ENCODE measurements at places on chromosomes 1 and 21. TPM values are rescaled to one million over a fixed set of nuclear protein-coding genes. Genes with fewer than 3 reads are reported as not detected.

Gene RSPH1
- 1.5 TPM for total RNA-seq

GRCh38 chr1:53697721-53698383 lies 41.1 kb downstream of the GLIS1 start:
- H3K36me3 ChIP-seq: no peaks in the 10 kb centered on the region
- no peaks in the 10 kb centered on the region for H3K4me1 ChIP-seq
- H3K27me3 ChIP-seq: no peaks in the 10 kb centered on the region
- no peak overlapping the region for H3K27ac ChIP-seq

Gene ABCB10
- total RNA-seq: 20.3 TPM

- H3K36me3 ChIP-seq: 0 out of 2 replicates have a peak, but pooled peaks cover 3% of the 10 kb centered on the region
- DNase-seq: no peak
- H3K4me1 ChIP-seq: no peaks in the 10 kb centered on the region
- H3K27ac ChIP-seq: peak overlapping the region; percentile 71
These were observed 550 bp upstream of the PTBP2 start for GRCh38 chr1:96721053-96721415.

GRCh38 chr1:217891966-217892365 lies 260.8 kb downstream of the SPATA17 start:
- no peaks in the 10 kb centered on the region for H3K36me3 ChIP-seq
- H3K4me1 ChIP-seq: no peaks in the 10 kb centered on the region
- no peak overlapping the region for H3K4me3 ChIP-seq
- H3K27ac ChIP-seq: no peak overlapping the region
- no peak for DNase-seq

- H3K4me3 ChIP-seq: no peak overlapping the region
- H3K27me3 ChIP-seq: no peaks in the 10 kb centered on the region
- H3K27ac ChIP-seq: no peak overlapping the region
- H3K36me3 ChIP-seq: no peaks in the 10 kb centered on the region
These were observed 22.9 kb downstream of the KCNA10 start for GRCh38 chr1:110495926-110496600.

DNA sequence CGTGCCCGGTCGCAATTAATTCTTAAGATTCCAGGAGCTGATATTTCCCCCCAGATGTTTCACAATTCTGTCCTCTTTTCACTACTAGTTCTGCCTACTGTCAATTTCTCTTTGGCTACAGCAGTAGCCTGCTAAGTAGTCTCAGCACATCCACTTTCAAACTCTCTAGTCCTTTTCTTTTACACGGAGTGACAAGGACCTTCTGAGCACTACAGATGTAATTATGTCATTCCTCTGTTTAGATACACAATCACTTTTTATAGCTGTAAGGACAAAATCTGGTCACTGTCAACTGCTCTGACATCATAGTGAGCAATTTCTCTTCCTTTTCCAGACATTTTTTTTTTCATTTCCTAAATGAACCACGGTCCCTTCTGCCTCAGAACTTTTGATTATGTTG lies 421.7 kb upstream of the CHRM3 start:
- DNase-seq: no peak
- H3K36me3 ChIP-seq: no peaks in the 10 kb centered on the region
- no peaks in the 10 kb centered on the region for H3K4me1 ChIP-seq
- H3K4me3 ChIP-seq: no peak overlapping the region
- H3K27ac ChIP-seq: no peak overlapping the region
- no peaks in the 10 kb centered on the region for H3K27me3 ChIP-seq

- peaks cover 18% of the 10 kb centered on the region for H3K27me3 ChIP-seq
- no peak for DNase-seq
- no peaks in the 10 kb centered on the region for H3K36me3 ChIP-seq
- no peak overlapping the region for H3K4me3 ChIP-seq
These were observed 33.4 kb downstream of the PTGER3 start for GRCh38 chr1:71014178-71014579.

Gene TRAF5
- 6.5 TPM for total RNA-seq

DNA sequence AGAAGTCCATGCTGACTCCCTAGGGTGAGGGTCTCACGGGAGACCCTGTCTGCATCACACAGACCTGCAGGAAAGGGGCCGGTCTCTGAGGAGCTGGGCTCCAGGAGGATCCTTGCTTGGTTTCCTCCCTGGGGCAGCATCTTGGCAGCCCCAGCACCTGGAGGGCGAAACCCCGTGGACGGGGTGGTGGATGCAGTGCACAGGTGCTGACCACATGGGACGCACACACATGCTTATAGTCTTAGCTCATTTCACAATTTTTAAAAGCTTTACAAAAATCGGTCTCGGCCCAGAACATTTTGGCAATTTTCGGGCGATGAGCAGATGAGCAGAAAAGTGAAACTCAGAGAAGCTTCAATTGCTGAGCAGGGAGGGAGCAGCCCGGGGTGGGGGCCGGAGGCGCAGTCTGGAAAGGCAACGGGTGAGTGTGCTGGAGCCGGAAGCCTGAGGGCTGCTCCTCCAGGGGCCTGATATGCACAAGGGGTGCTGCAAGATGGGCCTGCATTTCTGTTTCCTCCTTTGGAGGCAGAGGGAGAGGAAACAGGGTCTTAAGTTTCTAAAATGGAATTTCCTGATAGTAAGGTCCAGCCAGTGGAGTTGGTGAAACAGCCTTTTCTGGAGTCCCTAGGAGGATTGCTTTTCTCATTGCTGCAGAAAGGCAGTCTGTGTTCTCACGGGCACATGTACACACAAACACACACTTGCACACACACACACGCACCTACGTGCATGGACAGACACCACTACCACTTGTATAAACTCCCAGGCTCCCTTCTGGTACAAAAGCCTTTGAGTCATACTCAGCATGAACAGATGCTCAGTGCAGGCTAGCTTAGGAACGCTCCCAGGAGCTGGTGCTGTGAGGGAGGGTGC lies 60.6 kb downstream of the SCCPDH start:
- H3K4me1 ChIP-seq: no peaks in the 10 kb centered on the region
- H3K27me3 ChIP-seq: no peaks in the 10 kb centered on the region
- no peaks in the 10 kb centered on the region for H3K36me3 ChIP-seq
- H3K4me3 ChIP-seq: no peak overlapping the region
- H3K27ac ChIP-seq: no peak overlapping the region
